ENCODE measurements at places on chromosomes 3 and 15.

DNA sequence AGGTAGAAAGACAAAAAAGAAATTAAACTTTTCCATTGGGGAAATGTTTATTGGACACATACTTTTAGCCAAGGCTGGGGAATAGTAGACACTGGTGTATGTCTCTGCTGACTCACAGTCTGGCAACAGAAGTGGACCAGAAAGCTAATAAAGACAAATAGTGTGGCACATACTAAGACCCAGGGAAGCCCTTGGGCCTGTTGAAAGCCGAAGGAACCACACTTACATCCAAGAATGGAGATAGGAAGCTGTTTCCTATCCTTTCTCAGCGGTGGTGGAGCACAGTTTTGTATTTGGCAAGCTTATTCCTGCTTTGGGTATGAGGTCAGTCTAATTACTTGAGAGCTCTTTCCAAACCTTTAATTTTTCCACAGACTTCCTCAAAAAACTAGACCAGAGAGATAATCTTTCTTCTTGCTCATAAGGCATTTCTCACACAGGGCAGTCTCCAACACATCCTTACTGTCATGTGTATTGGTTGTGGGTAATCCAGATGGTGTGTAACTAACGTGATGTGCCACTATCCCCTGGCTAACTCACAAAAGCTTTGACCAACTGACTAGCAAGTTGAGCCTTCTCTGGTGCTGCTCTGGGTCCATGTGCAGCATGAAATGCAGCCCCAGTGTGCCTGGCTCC is 279.1 kb upstream of the IGF1R start:
- DNase-seq, result no peak

DNA sequence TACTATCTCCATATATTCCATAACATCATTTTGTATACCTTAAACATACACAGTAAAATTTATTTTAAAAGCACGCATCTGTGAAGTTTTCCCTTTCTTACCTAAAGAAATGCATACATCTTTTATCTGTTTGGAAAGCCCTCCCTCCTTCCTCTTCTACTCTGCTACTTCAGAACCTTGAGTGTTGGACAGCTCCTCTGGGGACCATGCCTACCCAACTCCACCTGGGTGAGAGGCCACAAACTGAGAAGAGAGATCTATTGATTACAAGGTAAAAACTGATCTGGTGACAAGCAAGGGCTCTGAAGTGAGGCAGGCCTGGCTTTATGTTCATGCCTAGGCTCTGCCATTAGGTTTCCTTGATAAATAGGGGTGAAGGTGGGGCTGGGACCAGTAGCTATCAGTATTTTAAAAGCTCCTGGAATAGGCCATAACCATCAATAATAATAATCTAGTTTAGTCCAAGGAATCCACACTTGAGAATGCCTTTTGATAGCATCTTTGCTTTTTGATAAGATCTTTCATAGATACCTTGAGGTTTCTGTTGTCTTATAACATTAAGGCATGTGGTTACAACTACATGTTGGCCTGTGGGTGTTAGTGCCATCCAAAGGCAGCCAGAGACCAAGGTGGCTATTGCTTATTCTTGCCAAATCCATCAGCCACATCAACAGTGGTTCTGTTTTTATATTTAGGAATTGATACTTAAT is 148.8 kb downstream of the KCNMB2 start:
- DNase-seq, result no peak

DNA sequence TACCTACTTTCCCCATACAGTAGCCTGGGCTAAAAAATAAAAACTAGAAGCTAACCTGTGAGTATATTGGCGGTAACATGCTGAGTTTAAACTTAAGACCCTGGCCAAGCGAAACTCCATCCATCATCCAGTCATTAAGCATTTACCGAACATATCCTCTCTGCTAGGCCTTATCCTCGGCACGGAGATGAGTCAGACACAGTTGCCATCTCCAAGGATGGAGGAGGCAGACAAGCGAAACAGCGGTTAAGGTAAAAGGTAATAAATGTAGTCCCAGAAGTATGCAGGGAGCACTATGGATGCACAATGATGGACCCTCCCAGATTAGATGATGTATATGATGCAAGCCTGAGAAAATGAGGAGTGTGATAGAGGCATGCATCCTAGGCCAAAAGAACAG is 143.6 kb downstream of the RYR3 start:
- DNase-seq, result no peak

GRCh38 chr3:150265305-150265704 is 142.8 kb upstream of the TSC22D2 start:
- no peak for DNase-seq

DNA sequence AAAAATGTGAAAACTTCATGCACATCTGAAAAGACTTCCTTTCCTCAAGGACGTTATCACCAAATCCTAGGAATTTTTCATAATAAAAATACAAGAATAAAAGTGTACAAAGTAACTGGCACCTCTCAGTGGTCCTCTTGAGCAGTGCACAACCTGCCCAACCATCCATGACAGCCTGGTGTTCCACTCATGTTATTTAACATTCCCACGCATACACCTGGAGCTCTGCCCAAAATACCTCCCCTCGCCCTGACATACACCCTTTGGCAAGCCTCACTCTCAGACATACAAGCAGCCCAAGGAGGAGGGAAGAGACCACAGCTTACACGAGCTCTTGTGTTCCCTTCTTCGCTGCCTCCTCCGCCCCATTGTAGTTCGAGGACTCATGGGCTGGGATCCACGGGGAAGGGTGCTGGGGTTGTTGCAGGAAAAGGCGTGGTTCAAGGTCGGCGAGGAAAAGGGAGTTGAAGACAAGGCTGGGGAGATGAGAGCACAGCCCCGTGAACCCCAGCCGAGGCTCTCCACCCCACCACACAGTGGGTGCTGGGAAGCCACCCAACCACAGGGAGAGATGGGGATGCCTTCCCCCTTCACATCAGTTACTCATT is 23.3 kb downstream of the GRIP2 start:
- no peak for DNase-seq

DNA sequence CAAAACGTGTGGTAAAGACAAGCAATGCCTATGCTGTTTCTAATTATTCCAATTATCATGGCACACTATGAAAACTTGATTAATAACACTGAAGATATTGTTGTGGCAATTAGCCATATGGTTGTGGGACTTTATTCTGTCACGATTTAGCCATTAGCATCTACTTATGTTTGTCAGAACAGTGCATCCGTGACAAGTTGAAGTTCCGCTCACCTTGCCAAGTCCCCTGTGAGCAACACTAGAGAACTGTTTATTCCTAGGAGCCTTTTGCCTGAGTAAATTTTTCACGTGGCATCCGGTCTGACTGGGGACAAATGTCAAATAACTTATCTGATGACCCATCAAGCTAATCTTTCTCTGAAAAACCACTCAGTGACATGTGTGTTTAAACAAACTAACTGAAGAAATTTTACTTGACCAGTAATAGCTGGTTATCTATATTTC is 403.3 kb downstream of the TBC1D5 start:
- no peak for DNase-seq

DNA sequence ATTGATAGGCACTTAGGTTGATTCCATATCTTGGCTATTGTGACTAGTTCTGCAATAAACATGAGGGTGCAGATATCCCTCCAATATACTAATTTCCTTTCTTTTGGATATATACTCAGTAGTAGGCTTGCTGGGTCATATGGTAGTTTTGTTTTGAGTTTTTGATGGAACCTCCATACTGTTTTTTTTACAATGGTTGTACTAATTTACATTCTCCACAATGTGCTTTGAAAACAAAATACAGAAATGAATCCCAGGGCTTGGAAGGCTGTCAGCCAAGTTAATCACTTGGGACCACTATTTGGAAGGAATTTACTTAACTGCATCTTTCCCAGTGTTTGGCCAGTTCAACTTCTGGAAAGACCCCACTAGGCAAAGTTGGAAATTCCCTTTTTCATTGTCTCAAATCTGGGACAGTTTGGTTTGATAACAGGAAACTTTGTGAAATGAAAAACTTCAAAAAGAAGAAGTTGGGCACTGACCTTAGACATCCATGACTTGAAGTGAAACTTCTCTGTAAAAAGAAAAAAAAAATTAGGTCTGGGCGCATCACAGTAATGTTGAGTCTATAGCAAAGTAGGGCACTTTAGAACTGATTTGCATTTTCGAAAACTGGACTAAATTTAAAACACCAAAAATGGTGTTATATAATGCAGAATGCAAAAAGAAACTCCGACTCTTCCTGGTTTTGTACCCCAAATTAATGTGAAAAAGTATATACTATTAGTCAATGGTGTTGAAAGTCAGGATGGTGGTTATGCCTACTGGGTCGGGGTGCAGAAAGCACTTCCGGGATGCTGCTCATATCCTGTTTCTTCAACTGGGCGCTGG is 6.0 kb downstream of the CTSH start:
- DNase-seq, result no peak

- no peak for DNase-seq
These were observed 51.5 kb downstream of the MGLL start for GRCh38 chr3:127770671-127771355.

- no peak for DNase-seq
These were observed 75.0 kb downstream of the AGBL1 start for GRCh38 chr15:86154705-86155104.

DNA sequence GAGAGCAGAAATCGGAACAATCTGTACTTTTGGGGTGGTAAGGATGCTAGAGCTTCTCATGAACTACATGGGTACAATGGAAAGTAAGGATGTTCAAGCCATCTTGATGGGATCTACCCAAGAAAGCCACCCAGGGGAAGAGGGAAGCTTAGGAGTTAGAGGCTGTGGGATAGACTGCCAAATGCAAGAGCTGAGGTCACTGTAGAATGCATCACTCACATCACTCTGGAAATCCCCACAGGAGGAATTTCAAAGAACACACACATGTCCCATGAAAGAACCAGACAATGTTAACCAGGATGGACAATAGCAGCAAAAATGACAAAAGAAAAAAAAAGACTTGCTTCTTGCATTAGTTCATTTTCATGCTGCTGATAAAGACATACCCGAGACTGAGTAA is 32.8 kb upstream of the UBE2E2 start:
- DNase-seq, result no peak

GRCh38 chr3:46206282-46207015 is 1.7 kb downstream of the CCR1 start:
- no peak for DNase-seq

DNA sequence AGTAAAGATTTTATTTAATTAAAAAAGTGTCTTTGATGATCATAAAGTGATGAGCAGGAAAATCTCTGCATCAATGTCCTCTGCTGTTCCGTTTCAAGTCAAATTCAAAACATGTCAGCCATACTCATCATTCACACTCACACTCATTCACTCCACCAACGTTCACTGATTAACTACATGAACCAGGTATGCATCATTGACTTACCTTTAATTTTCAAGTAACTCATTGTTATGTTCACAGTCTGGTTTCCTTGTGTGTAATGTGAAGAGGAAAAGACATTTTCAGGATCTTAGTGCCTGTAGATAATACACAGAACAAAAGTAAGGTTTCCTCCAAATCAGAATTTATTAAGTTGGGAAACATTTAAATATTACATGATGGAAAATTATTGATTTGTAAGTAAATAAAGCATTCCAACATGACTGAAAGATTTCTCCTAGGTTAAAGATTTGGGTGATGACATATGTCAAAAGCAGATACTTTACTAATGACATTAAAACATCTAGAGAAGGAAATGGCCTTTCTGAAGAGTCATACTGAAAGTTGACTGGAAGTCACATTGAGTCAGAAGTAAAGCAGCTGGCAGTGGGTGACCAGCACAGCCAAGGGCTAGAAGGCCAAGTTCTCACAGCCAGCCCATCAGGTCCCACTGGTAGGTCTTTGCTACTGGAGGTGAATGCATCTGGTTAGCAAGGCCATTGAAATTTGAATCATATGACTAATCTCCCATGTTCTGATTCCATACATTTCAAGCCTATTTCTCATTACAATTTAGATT is 251.9 kb downstream of the CDIN1 start:
- DNase-seq, result no peak

GRCh38 chr3:53171064-53171418 is 10.0 kb downstream of the PRKCD start:
- no peak for DNase-seq

GRCh38 chr15:61653110-61653509 is 407.1 kb downstream of the VPS13C start:
- DNase-seq, result no peak

DNA sequence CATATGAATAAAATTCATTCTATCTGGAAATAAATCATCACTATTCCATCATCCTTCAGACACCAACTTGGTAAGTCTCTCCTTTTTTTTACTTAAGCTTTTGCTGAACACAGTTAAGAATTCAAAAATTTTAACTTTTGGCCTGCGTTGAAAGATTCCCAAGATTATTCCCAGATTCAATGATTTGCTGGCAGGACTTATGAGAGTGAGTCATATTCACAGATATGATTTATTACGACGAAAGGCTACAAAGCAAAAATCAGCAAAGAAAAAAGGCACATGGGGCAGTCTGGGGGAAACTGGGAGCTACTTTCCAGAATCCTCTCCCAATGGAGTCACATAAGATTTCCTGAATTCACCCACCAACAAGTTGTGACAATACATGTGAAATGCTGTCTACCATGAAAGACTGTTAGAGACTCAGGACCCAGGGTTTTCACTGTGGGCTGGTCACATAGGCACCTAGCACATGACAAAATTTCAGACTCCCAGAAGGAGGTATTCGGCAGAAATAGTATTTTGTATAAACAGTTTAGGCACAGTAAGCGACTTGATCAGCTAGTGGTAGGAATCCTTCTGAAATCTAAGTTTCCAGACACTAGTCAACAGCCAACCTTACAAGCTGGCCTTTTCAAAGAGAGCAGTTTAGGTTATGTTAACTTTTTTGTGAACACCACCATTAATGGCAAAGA is 82.1 kb downstream of the DLG1 start:
- no peak for DNase-seq

GRCh38 chr3:116280130-116280740 is 165.1 kb downstream of the LSAMP start:
- no peak for DNase-seq

DNA sequence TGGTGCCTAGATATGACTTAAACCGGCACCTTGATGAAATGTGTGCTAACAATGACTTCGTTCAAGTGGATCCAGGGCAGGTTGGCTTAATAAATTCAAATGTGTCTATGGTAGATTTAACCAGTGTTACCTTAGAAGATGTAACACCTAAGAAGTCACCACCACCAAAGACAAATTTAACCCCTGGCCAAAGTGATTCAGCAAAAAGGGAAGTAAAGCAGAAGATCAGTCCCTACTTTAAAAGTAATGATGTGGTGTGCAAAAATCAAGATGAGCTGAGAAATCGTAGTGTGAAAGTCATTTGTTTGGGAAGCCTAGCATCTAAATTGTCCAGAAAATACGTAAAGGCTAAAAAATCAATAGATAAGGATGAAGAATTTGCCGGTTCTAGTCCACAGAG is 1.1 kb downstream of the FAN1 start:
- no peak for DNase-seq

GRCh38 chr3:100993309-100993708 is at the start of gene ABI3BP:
Gene ABI3BP, minus strand, starts transcription at chr3:100993421. Its CDS starts 37 bp downstream, at chr3:100993384.
- no peak for DNase-seq

- DNase-seq, result no peak
These were observed 284.5 kb upstream of the SEMA6D start for GRCh38 chr15:47432826-47433225.
